ENCODE measurements at places on chromosomes 3 and 15.

DNA sequence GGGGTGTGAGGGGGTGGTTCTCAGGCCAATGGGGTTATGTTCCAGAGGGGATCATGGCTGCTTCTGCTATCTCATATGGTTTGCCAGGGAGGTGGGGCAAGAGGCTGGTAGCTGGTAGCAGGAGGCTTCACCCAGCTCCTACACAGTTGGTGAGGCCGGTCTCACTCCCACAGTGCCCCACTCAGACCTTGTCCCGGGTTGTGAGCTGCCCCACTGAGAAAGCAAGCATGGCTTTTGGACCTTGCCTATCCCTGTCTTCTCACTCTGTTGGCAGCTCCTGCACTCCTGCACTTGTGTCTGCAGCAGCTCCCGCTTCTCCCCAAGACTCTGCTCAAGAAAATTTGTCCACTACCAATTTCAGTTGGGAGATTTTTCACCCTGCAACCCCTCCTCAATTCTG is 46.1 kb downstream of the MYRIP start:
- no peak for DNase-seq

GRCh38 chr3:148707601-148708380 is 10.1 kb downstream of the AGTR1 start:
- no peak for DNase-seq

GRCh38 chr3:103614719-103615118 is 1179.9 kb downstream of the ZPLD1 start:
- DNase-seq, result no peak

DNA sequence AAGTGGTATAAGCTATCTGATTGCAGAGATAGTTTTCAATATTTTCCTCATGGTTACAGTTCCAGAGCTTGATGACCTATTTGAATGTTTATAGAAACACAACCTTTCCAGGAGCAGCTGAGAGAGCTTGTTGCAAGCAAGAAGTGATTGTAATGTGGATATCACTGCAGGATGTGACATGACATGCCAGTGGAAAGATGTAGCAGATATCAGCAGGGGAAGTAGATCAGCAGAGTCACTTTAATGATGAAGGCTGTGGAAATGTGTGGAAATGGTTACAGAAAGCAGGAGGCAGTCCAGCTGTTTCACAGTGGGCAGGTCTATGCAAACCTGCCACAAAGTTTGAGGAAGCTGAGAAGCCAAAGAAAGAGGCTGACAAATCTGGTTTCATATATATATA is 21.0 kb downstream of the TMEM158 start:
- DNase-seq, result peak; percentile 23

- DNase-seq, result no peak
Observed at GRCh38 chr15:42050484-42051255, 29.8 kb upstream of the PLA2G4E start.

DNA sequence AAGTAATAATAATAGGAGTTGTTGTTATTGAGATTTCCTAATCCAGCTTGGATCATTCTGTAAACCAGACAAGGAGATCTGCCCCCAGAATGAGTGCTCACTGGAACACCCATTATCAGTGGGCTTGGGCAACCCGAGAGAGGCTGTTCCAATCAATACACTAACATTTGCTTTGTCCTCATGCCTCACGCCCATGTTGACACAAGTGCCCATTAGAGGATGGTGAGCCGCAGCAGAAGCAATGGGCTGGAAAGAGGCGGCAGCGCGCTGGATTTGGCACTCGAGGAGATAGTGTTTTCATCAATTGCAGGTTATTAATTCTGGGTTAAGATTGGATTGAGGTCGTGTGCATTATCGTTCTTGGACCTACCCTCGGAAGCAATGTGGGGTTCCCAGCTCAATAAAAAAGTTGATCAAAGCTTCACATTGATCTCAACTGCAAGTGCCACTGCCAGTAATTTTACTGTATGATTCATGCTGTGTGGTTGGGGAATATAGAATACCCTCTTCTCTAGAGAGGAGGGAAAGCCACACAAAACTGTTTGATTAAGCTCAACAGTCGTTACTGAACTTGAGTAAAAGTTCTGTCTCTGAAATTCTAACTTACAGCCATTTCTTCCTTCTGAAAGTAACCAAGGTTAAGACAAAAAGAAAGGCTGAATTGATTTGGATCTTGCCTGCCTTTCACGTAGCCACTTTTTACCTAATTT is 15.7 kb downstream of the LYZL4 start:
- no peak for DNase-seq

DNA sequence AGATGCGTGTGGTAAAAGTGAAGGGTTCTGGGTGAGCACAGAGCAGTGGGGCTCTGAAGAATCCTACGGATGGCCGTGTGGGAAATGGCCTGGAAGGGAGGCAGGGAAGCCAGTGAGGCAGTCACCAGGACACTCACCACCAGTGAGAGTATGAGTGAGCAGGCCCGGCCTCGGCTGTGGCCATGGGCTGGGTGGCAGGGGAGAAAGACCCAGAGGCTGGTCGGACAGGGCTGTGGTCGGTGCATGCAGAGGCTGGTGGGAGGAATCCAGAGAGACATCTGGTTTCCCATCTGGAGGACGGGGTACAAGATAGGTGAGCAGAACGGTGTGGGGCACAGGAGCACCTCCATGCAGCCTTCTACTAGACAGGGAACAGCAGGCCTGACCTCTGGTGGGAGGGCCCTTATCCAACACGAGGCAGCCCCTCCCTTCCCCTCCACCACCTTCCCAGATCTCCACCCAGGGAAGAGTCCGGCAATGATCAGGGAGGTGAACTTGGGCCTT is 10.1 kb downstream of the PCSK6 start:
- no peak for DNase-seq

DNA sequence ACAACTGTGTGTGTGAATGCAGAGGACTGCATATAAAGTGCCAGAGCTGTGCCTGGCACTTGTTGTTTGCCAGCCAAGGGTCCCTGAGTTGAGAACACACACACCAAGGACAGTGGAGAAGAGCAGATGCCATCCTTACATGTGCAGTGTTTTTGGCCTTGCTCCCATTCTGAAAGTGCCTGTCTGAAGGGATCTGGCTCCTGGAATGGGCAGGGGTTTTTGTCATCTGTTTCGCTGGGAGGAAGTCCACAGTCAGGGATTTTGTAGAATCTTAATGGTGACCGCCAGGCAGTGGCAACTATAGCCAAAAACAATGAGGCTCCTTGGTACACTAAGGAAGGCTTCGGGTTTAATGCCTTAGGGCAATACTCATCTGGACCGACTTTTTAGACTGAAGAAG is 63.7 kb downstream of the DUT start:
- DNase-seq, result no peak

DNA sequence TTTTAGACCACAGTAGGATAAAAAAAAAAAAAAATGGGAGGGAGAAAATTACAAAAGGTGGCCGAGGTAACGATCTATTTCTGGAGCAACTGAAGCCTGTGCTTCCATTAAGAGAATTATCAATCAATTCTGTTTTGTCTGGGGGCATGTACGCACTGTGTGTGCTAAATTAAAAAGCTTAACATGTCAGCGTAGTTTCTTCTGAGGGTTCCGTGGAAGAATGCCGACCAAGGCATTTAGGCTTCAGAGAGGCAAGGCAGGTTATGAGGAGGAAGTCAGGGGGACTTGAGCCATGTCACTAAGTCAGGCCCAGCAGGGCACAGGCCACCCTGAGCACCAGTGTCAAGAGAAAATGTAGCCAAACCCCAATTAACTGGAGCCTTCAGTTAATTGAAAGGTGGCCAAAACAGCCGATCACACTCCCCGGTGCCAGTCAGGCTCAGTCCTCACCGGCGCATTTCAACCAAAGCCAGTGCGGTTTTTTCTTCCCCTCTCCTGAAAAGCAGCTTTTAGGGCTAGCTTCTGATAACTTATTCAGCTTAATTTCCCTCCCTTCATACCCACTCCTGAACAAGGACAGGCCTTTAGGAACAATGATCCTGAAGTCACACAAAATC is 113.9 kb downstream of the MEGF11 start:
- no peak for DNase-seq

DNA sequence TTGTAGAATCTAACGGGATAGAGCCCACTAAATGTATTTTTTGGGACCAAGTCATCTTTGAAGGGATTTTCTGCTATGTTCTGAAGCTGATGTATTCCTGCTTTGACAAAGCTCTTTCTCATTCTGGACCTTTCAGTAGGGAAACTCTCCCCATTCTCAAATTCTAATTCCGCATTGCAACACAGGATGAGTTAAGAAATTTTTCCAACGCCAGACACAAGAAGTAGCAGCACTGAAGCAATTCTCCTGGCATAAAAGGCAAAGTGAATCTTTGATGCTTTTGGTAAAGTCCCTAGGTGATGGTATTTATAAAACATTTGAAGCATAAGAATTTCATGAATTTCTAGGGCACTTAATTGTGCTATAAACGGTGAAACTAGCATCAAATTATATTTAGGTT is 76.8 kb downstream of the ZPLD1 start:
- DNase-seq, result no peak

GRCh38 chr3:73719861-73720260 is 95.1 kb upstream of the PDZRN3 start:
- peak; percentile 62 for DNase-seq

DNA sequence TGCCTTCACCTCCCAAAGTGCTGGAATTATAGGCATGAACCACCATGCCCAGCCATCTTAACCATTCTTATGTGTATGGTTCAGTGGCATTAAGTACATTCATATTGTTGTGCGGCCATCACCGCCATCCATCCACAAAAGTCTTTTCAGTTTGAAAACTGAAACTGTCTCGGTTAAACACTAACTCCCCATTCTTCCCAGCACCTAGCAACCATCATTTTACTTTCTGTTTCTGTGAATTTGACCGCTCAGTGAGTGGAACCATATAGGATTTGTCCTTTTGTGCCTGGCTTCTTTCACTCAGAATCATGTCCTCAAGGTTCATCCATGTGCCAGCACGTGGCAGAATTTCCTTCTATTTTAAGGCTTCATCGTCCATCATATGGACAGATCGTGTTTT is 5.8 kb downstream of the MCM2 start:
- no peak for DNase-seq

GRCh38 chr15:40029979-40030893 is 8.7 kb downstream of the SRP14 start:
- DNase-seq, result peak; percentile 27

GRCh38 chr3:15601046-15601398 is 347 bp downstream of the HACL1 start:
- no peak for DNase-seq

DNA sequence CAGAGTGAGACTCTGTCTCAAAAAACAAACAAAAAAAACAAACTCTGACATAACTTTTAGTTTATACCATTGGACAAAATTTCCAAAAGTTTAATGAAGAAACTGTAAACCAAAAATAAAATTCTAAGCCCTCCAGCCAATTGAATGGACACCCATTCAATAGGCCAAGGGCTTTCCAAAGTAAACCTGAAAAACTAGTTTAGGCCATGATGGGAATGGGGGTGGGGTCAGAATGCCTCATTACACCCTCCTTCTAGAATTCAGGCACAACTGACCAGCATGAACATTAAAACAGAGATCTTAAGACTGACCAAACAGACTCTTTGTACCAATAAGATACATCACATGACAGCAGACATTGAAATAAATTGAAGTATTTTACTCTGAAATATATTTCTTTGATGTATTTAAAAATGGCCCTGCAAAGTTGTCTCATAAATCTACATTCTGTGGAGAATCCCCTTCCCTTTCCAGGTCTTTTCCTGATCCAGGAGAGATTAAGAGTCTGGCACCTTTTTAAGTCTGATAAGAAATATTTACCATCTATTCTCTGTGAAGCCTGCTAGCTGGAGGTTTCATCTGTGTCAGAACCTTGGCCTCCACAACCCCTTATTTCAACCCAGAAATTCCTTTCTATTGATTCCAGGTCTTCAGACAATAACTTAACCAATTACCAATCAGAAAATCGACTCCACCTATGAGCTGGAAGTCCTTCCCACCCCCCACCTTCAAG is 15.7 kb downstream of the THOC7 start:
- peak; percentile 30 for DNase-seq

DNA sequence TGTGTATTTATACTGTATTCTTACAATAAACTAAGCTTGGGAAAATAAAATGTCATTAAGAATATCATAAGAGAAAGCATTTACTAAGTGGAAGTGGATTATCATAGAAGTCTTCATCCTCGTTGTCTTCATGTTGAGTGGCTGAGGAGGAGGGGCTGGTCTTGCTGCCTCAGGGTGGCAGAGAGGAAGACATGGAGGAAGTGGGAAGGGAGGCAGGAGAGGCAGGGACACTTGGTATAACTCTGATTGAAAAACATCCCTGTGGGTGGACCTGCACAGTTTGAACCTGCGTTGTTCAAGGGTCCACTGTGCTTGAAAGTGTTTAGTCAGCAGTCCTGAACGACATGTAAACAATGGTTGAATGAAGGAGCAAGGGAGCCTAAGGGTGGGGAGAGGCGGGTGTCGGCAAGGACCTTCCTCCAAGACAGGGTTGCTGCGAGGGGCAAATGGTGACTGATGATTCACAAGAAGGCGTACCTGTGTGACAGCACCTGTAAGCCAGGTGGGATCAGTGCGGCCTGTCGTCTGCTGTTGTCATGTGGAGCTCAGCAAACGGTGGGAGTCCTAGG is 103.8 kb upstream of the KLF13 start:
- DNase-seq, result no peak

GRCh38 chr3:149095487-149095886 is 9.2 kb upstream of the HLTF start:
- DNase-seq, result no peak

GRCh38 chr15:53512029-53512428 is 247.4 kb downstream of the WDR72 start:
- no peak for DNase-seq

- DNase-seq, result peak; percentile 54
Observed at GRCh38 chr15:41562784-41563198, 3.8 kb downstream of the TYRO3 start.

Measured in lung (tissue), 17 donors.